ENCODE measurements at places on chromosomes 5 and 9.
A peak's percentile ranks its signal among the peaks of the same experiment; 100 is the strongest.

DNA sequence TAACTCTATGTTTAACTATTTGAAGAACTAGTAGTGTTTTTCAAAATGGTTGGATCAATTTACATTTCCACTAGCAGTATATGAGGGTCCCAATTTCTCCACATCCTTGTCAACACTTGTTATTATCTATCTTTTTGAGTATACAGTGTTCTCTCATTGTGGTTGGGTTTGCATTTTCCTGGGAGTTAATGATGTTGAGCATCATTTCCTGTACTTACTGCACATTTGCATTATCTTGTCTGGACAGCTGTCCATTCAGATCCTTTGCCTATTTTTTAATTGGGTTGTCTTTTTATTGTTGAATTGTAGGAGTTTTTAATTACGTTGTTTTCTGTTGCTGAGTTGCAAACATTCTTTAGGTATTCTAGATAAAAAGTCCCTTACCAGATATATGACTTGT is 103.4 kb upstream of the LRRTM2 start:
- DNase-seq = no peak

- no peak for DNase-seq
Measured at GRCh38 chr5:107400328-107400727, 270.4 kb downstream of the EFNA5 start.

- no peak for DNase-seq
Measured at GRCh38 chr9:74973714-74974113, 21.0 kb upstream of the C9orf40 start.

GRCh38 chr5:151338734-151339133 is 8.6 kb downstream of the SLC36A2 start:
- no peak for DNase-seq

DNA sequence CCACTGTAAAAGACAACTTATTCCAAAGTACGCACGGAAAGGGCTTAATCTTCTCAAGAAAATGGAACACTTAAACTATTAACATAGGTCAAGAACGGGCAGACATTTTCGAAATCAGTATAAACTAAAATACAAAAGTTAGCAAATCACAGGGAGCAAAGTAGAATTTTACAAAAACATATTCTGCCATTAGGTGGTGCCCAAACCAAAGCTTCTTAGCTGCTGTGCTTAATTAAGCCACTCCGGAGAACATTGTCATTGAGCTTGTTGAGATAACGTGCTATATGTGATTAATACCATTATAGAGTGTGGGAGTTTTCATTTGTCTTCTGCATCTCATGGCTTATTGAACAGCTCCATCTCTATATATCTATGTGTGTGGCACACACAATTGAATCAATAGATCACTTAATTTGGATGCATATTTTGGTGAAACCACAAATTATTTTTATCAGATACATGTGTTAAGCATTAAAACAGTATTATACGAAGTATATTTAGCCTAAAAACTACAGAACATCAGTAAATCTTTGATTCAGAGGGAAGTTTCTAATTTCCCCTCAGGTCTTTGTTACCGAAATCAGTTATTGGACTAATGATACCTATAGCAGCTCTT is 23.4 kb downstream of the UBLCP1 start:
- peak; percentile 37 for DNase-seq

- DNase-seq = no peak
Measured at GRCh38 chr5:67263656-67264408, 67.2 kb upstream of the CD180 start.

DNA sequence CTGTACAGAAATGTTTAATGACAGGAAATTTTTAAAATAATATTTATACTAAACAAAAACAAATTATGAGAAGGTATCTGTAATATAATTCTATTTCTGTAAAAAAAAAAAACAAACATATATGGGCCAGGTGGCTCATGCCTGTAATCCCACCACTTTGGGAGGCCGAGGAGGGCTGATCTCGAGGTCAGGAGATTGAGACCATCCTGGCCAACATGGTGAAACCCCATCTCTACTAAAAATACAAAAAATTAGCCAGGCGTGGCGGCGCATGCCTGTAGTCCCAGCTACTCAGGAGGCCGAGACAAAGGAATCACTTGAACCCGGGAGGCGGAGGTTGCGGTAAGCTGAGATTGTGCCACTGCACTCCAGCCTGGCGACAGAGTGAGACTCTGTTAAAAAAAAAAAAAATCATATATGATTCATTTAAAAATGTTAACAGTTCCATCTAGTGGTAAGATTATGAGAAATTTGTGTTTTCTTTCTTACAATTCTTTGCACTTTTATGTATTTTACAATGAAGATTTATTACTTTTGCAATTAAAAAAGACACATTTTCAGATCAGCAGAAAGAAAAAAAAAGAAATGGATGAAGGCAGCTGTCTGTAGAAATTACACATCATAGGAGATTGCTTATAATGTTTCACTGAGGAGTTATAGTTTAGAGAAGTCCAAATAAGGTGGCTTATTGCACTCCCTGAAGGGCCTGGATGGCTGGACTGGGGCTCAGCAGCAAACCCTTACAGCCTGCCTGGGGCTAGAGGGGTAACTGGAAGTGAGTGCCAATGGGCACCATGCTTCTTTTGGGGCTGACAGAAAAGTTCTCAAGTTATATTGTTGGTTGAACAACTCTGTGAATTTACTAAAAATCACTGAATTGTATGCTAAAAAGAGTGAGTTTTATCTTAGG is 20.3 kb downstream of the C9orf153 start:
- DNase-seq = peak; percentile 6

DNA sequence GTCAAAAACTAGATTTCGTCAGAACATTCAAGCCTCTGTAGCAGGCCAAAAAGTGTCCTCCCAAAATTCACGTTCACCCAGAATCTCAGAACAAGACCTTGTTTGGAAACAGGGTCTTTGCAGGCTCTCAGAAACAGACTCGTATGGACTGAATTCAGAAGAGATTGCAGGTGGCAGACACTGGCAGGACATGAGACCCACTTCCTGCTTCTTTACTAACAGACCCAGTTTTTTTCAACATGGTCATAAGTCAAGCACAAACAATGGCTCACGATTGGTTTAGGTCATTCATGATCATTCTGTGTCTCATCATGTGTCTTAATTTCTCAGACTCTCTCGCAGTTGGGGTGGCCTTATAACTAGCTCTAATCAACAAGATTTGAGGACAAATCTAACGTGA is 5.4 kb upstream of the TENT4A start:
- DNase-seq = no peak

GRCh38 chr9:114035845-114036801 is 42.0 kb downstream of the AMBP start:
- no peak for DNase-seq

DNA sequence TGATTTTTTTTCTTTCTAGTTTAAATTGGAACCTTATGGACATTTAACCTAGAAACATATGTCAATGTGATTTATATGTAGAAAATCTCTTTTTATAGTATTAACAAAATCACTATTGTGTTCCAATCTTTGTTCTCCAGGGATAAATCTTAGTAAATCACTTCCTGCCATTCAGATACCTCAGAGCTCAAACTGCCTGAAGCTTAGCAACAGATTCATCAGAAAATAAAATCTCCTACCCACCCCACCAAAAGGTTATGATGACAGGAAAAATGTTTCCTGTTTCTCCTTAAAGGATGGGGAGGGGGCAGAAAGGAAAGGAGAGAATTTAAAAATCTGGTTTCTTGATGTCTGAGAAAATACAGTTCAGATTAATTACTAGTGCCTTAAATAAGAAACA is 105.0 kb upstream of the TUT7 start:
- no peak for DNase-seq

DNA sequence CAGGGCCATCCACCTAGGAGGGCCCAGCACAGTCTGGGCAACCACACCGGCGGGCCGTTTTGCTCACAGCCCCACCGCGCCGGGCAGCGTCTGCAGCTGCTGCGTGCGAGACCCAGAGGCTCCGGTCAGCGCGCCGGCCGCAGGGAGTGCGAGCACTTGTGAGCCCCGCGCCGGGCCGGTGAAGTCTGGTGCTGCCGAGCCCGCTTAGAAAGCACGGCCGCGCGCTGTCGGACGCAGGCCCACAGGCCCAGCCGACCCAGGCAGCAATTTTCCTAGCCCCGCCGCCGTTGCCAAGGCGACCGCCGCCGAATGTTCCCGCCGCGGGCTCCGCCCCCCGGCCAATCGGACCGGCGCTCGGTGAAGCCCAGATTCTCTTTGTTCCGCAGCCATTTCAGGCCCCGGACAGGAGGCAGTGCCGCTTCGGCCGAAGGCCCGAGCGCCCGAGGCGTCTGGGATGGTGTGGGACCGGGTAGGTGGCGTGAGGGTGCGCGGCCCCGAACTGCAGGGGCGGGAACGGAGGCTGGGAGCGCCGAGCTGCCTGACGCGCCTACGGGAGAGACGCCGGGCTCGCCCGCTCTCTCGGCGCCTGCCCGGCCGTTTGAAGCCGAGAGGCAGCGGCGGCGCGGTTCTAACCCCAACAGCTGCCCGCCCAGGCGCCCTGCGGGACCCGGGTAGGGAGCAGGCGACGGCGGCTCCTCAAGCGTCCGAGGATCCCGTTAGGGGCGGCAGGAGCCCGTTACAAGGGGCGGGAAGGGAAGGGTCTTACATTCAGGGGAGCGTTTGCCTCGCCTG is at the start of gene TNPO1:
TSS of gene TNPO1 (plus strand) at position 378 of the 792 bp plus-strand sequence. CDS start at position 455, 77 bp downstream.
- peak; percentile 91 for DNase-seq

DNA sequence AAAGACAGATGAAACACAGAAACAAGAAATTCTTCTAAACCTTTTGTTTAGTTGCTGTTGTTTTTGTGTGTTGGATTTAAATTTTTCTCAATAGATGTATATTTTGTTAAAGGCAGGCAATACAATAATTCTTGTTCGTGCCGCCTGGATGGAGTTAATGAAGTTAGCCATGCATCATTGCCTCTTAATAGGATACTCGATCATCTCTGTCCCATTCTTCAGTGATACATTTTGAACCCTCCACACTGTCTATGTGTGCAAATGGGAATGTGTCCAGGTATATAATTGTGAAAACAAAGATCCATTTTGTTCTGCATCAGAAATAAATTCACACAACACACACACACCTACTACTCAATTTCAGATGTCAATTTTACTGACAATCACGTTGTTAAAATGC is 186.6 kb upstream of the ADAMTS16 start:
- no peak for DNase-seq

DNA sequence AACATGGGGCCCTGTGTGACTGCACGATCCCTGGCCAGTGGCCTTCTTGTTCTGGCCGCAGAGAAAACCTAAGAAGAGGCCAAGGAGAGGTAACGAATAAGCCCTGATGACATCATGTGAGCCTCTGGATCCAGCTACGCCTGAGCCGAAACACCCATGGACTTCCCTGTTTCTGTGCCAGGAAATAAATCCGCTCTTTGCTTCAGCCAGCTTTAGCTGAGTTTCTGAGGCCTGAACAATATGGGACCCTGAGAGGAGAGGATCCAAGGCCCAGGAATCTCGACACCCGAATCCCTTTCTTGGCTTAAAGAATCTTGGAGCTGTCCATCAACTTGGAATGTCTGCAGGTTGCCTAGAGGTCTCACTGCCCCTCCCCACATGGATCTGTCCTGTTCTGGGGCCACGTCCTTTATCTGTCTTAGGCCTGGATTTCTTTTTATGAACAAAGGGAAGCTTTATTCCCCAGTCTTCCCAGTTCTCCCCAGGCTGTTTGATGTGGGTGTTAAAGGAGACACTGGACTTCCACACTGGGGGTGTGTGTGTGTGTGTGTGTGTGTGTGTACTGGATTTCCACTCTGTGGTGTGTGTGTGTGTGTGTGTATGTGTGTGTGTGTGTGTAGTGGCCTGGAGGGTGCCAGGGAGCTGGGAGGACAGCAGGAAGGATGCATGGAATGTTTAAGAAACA is 13.7 kb downstream of the IER5L start:
- no peak for DNase-seq

GRCh38 chr5:177472460-177473442 is 683 bp downstream of the DBN1 start:
- DNase-seq = peak; percentile 56

DNA sequence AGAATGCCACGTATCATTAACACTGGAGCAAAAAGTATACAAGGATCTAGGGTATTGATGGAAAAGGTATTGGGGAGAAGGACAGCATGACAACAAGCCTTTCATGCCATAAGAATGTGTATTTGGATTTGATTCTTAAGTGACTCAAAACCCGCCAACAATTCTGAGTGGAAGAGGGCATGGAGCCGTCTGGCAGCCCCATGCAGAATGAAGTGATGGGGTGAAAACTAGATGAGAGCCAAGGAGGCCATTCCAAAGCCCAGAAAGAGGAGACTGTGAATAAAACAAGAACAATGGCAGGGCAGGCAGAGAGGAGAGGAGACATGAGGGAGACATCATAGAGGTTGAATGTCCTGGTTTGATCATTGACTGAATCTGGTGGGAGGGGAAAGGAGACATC is 272.3 kb upstream of the WWC1 start:
- DNase-seq = no peak

DNA sequence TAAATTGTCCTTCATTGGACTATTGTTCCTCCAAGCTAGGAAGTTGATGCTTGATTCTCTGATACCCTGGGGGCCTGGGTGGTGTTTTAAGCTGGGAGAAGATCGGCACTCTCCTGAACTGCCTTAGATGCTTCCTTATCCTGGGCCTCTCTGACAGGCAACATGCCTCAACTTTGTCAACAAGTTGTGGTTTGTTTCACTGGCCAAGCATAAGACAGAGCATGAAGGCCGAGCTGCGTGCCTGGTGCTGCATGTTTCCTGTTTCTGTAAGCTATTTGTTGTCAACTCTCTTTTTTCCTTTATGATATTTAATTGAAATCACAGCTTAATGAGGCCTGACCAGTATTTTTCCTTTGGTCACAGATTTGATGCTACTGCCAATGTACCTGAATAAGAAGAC is 187.6 kb upstream of the TNC start:
- no peak for DNase-seq

DNA sequence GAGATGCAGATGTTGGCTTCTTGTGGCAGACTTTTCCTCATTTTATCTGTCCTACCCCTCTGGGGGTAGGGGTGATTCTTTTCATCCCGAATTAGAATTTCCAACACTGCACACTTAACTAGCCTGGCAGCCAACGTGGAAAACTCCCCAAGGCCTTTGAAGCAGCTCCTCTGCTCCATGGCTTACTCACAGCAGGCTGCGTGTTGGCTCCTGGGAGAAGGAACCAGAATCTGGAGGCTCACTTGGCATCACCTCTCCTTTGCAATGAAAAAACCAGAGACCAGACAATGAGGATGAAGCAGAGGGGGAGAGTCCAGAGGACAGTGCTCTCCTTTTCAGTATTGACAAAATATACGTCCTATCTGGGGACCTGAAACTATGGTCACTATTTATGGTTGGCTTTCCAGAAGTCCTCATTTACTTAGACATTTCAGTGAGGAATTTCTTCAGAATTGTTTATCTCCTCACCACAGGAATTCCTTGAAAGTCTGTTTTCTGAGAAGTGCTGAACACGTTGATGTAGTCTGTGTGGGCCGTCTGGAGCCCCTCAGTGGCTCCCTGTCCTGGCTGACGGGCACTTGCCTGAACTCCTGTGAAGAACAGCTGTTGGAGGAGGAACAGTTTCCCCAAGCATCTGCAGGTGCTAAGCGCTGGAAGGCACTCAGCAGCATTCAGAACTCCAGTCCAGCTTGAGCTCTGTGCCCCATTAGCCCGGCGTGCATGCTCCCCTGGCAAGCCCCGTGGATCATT is 231.3 kb downstream of the RFK start:
- DNase-seq = peak; percentile 62

GRCh38 chr5:81303563-81303962 is 2.2 kb downstream of the ZCCHC9 start:
- peak; percentile 55 for DNase-seq
